Right forelimb (tissue), 1 donor: ENCODE measurements at places on chromosomes 1 and 21.
A peak's percentile ranks its signal among the peaks of the same experiment; 100 is the strongest.

DNA sequence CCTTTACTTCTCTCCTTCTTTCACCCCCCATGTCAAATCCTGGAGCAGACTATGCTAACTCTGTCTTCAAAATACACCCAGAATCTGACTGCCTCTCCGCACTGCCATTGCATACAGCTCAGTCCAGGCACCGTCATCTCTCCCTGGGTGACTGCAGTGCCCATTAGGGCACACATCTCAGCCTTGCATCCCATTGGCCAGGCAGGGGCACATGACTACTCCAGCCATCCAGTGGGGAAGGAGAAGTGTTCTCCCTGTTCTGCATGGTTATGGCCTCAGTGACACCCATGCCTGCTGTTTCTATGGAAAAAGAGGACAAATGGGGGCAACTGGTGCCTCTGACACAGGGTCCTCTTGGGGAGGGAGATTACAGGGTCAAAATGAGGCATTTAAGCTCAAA, 270.5 kb downstream of the MATN1 start:
- DNase-seq, result no peak

GRCh38 chr1:58659516-58659915, 40.3 kb downstream of the MYSM1 start:
- DNase-seq, result no peak

DNA sequence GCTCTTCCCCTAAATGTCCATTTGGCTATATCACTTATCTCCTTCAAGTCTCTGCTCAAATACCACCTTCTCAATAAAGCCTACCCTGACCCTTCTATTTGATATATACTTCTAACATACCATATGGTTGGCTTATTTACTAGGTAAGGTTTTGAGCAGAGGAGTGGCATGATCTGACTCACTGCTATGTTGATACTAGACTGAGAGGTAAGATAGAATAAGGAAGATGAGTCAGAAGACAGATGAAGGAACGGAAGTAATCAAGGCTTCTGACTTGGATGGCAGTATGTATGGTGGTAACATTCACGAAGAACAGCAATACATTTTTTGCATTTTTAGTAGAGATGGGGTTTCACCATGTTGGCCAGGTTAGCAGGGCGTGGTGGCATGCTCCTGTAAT, 4.8 kb upstream of the HRNR start:
- DNase-seq, result no peak

DNA sequence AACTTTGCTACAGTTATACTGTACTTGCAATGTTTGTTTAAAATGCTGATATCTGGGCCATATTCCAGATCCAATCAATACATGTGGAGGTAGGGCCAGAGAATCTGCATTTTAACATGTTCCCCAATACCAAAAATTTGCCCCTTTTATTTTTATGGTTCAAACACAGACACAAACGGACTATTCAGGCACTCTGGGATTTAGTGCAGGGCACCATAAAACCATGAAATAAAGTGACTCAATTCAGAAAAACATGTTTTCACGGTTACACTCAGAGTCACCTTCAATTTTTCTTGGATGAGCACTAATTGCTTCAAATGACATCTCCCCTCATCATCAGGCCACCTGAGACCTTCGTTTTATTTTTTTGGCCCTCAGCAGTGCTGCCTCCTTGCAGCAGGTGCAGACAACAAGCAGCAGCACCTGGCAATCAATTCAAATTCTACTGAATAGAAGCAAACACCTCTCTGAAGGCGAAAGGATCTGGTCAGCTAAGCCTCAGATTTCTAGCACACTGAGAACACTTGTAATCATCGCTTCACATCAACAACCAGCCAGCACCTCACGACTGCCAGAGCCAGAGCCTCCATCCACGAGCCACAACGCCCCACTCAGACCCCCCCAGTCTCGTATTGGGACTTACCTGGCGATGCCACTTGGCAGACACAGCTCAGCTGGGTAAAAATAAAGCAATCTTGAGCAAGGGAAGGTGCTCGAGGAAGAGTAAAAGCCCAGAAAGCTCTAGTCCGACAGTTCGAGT, 1.1 kb downstream of the ERO1B start:
- peak; percentile 54 for DNase-seq

DNA sequence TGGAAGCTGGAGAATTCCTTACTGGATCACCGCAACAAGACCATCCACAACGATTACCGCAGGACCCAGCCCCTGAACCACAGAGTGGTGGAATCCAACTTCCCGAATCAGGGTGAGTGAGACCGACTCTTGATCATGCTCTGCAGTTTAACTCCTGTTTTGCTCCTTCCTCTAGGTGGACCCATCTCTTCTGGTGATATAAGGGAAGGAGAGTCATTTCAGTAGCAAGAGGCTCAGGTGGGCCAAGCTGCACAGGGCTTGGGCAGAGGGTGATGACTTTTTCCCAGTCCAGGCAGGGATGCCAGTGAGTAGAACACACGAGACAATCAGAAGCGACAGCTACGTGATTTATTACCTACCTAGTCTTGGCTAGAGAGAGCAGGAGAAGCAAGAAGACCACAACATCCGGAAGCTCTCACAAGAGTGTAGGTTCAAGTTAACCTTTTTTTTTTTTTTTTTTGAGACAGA, 25.2 kb downstream of the CA6 start:
- no peak for DNase-seq

DNA sequence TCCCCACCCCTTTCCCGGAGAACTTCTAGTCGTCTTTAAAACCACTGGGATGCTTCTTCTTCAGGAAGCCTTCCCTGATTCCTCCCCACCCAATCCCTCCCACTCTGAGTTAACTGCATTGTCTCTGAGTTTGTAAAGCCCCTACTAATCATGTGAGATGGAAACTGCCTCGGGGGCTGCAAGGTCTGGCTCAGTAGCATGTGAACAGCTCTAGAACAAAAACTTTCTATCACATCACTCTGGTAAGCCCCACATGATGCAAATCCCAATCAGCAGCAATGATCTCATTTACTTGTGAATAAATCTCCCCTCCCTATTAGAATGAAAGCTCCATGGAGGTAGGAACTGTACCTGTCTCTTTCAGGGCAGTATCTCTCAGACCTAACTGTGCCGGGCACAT, 141.0 kb upstream of the JUN start:
- DNase-seq, result no peak

DNA sequence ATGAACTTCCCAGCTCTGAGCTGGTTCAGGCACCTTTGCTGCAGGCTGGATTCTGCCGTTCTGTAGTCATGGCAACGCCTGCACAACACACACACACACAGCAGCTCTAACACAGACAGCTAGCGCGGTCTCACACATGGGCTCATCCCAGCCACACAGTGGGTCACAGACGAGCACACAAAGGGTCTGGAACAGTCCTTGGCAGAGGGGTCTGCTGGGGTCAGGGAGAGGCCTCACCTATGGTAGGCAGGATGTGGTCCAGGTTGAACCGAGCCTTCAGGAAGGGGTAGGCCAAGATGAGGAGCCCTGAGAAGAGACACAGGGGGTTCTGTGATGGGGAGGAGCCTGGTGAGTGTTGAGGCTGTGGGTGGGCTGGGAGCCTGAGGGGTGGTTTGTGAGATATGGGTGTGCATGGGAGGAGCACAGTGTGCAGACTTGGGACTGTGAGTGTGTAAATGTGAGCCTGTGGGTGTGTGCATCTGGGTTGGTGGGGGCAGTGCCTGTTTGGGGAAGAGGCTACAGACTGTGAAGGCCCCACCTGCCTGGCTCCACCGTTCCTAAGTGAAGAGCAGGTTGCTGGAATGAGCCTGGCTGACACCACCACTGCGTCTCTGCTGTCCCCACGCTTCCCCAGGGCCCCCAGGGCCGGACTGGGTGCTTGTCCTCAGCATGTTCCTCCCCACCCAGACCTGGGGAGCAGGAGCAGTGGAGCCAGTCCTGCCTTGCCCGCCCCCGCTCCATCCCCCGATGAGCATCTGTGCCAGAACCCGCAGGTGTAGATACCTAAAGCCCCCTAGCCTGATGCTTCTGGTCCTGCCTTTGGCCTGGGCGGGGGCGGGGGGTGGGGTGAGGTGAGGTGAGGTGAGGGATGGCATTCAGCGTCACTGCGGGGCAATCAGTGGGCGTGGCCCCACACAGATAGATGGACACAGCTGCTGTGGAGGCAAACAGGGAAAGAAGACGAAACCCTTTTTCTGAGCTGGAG, 1.5 kb downstream of the KNCN start:
- DNase-seq, result peak; percentile 66

GRCh38 chr1:83692524-83693381, 306.2 kb downstream of the TTLL7 start:
- peak; percentile 48 for DNase-seq

- DNase-seq, result no peak
Measured at GRCh38 chr21:32463367-32463766, 50.9 kb downstream of the EVA1C start.

GRCh38 chr1:103945774-103946173, 196.1 kb downstream of the AMY1C start:
- DNase-seq, result no peak

DNA sequence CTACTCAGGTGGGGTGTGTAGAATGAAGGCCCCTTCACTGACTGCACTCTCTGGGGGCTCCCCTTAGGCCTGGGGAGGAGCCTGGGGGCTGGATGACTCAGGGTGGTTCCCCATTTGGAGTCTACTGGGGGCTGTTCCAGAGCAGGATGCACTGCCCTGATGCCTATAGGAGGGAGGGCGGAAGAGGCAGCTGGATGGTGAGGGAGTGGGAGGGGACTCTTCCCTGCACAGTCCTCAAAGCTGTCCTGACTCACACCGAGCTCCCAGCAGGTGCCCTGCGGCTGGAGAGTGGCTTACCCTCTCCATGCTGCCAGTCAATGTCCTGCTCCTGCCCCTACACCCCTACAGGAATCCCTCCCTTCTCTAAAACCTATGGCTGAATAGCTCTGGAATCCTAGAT, 204.4 kb downstream of the TRABD2B start:
- DNase-seq, result no peak

DNA sequence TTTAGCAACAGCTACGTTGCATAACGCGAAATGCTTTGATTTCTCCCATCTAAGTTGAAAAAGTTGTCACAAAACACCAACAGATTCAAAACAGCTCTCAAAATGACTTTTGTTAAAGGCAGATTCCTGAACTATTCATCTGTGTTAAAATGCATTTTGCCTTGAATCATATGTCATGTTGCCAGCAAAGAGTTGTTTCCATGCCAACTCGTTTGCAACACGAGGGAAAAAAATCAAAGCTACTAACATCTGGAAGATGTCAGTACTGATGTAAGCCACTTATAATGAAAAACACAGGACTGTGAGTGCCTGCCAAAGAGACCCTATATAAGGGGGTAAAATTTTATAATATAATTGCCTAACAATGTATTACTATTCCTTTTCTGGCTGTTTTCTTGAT, 182.7 kb upstream of the PTBP2 start:
- peak; percentile 80 for DNase-seq

- DNase-seq, result no peak
Measured at GRCh38 chr1:234405676-234406075, 32.4 kb downstream of the COA6 start.

DNA sequence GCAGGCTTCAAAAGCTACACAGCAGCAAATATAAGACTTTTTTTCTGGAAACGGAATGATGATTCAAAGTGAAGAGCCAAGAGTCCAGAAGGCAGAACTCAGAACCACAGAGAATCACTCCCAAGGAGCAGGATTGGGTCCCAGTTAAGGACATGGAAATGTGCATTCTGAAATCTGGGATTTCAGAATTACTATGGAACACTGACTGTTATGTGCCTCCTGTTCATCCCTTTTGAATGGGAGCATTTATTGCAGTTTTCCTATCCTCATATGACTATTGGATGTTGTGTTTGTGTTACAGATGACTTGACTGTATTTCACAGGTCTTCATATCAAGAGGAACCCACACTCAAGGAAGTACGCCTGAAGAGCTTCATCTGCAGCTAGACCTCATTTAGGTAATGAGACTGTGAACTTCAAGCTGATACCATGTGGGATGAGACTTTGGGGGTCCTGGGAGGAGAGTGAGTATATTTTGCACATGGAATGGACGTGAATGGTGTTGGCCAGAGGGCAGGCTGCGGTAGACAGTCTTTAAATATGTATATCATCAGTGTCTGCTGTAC, 17.1 kb upstream of the CAP1 start:
- no peak for DNase-seq

DNA sequence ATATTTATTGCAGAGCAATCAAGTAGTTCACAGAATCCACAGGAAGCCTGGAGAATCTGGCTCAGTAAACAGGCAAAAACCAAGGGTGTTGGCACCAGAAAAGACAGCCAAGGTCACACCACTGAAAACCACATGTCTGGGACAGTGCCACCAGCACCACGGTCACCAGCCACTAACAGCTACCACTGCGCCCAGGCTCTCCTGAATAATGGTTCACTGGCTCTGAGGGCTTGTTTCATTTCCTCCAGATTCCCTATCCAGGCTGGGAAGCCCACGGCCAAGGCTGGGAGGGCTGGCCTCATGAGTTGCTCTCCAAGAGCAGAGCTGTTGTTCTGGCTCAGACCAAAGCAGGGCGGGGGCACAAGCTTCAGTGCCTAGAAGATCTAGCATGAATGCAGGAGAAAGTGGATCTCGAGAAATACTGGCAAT, 54.5 kb upstream of the PTGFRN start:
- DNase-seq, result peak; percentile 81

DNA sequence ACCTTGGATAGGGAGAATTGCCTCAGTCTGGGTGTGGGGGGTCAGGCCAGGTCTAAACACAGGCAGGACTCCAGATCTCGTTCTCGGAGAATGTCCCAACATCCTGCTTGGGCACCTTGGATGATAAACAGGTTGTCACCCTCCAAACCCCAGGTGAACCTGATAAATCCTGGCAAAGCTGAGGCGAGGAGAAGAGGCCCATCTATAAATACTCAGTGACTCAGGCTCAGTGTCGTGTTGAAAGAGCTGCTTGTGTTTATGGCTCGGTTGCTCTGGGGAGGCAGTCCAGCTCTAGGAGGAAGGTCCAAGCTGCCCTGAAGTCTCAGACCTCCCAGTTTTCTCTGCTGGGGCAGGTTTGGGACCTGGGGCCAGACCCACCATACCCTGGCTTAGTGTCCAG, 15.8 kb upstream of the TRIM63 start:
- no peak for DNase-seq

- DNase-seq, result no peak
Measured at GRCh38 chr1:44523593-44524591, 118.8 kb downstream of the RNF220 start.

DNA sequence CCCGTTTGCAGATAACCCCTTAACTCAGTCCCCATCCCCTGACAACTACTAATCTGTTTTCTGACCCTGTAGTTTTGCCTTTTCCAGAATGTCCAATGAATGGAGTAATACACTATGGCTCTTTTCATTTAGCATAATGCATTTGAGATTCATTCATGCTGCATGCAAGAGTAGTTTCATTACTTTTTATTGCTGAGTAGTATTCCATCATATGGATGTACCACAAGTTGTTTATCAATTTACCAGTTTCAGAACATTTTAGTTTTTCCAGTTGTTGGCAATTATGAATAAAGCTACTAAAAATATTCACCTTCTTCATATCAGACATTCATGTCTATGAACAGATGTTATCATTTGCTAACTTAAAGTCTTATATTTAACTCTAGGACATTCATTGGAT, 45.3 kb downstream of the STXBP3 start:
- no peak for DNase-seq

DNA sequence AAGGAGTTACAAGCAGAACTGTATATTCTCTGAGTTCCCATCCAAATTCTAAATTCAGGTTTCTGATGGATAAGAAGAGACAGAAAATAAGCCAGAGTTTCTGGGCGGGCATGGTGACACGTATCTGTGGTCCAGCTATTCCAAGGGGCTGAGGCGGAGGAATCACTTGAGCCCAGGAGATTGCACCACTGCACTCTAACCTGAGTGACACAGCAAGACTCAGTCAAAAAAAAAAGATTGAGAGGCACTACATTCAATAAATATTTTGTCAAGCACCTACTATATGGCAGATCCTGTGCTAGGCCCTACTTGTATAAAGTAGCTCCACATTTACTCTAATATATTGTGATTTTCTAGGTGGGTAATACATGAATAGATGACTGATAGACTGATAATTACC, 6.4 kb upstream of the FRRS1 start:
- no peak for DNase-seq

GRCh38 chr1:180646547-180646946, 14.7 kb downstream of the XPR1 start:
- DNase-seq, result no peak
